Stimulated activated CD8-positive, alpha-beta memory T cell treated with anti-CD3 and anti-CD28 coated beads, Interleukin-7, amount 100 ng/mL, for 1 hour (primary cell): ENCODE measurements at places on chromosomes 11 and 22.

GRCh38 chr11:16278979-16279378, 77.4 kb downstream of the SOX6 start:
- DNase-seq: no peak

- DNase-seq: no peak
These were observed 14.5 kb upstream of the TPP1 start for GRCh38 chr11:6633422-6634408.

- DNase-seq: no peak
These were observed 34.1 kb downstream of the SNX19 start for GRCh38 chr11:130882138-130882551.

DNA sequence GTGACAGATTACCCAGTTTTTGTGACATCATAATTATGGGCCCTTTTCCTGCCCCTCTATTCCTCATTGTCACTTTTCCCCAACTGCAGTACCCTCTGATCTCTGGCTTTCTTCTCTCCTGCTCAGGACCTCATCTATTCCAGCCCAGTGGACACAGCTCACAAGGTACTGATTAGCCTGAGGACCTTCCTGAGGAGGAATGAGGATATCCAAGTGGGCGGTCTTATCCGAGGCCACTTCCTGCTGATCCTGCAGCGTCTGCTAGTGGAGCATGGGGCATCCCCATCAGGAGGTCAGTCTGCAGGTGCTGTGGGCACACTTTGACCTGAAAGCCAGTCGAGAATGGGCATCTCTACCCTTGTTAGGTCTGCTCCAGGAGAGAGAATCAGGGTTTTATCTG, 24.5 kb upstream of the CCDC134 start:
- DNase-seq: no peak

DNA sequence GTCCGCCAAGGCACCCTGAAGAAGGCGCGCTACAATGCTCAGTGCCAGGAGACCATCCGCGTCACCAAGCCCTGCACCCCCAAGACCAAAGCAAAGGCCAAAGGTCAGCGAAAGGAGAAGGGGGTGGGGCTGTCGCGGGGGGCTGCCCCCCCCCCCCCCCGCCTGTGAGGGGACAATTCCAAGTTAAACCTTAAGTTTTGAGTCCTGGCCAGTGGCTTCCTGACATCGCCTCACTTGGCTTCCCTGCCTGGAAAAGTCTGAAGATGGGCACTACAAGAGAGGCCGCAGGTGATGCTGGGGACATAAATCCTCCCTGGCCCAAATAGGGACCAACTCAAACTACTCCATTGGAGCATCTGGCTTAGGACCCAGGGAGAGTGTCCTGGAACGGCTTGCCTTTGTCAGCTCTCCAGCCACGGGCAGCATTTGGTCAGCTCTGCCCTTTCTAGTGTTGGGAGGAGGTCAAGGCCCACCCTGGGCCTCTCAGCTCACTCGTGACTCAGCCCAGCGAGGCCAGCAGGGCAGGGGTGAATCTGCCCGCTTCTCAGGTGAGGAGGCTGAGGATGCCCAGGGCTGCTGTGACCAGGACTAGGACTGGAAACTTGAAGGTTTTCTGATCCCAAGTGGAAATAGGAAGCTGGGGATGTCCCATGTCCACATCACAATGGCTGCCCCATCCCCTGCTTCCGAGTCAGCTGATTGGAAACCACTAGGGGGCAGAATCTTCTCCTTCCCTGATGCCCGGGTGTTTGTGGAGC, 1.4 kb downstream of the MDK start:
- no peak for DNase-seq

DNA sequence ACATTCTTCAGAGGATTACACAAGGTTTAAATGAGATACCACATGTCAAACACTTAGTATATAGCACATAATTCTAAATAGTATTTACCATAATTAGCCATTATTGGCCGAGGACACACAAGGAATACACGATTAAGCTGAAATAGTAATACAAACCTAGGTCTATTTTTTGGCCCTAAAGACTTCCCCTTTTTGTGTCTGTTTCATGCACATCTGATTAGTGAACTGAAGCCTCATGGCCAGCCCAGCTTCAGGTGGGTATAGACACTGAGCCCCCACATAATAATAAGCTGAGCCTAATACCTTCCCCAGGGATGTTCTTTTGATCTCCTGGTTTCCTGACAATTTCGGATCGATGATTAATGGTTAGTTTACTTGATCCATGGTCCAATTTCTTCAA, 2.1 kb downstream of the GLYATL1B start:
- no peak for DNase-seq

DNA sequence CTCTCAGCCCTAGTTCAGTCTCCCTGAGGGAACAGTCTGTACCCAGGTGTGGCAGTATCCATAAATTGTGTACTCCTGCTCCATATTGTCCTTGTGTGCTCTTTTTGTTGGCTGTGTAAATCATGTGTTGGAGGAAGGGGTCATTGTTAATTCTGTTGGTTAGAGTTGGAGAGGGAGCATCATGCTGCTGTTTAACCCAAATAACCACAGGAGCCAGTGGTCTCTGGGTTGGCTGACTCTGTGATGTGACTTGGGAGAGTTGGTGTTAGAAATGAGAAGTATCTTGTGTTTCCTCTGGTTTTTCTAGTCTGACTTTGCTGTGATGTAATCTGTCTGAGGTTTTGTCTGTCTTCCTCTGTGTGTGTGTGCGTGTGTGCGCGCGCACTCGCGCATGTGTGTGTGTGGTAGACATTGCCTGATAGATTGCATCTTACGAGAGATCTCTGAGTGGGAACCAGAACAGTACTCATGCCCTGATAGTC, 30.5 kb downstream of the CTNND1 start:
- peak; percentile 70 for DNase-seq

GRCh38 chr11:45060707-45061106, 85.7 kb upstream of the PRDM11 start:
- DNase-seq: no peak

- DNase-seq: no peak
These were observed 28.9 kb downstream of the CUL5 start for GRCh38 chr11:108037636-108038035.

DNA sequence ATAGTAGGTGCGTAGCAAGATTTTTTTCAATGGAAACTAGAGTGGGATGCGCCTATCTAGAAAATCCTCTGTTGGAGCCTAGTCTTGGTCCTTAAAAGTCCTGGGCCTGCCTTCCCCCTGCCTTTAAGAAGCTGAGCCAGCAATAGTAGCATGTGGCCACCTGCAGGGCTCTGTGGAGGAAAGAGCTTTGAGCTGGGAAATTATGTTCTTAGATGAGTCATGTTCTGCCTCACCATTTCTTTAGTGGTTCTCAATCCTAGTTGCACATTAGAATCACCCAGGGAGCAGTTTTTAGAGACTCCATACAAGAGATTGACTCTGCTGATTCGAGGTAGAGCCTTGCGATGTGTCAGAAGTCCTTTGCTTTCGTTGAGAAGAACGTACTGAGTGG, 133.5 kb downstream of the COMMD9 start:
- no peak for DNase-seq

- no peak for DNase-seq
These were observed 82.8 kb upstream of the SNX19 start for GRCh38 chr11:130999086-130999485.

- DNase-seq: no peak
These were observed 17.9 kb upstream of the EMID1 start for GRCh38 chr22:29187831-29188230.

DNA sequence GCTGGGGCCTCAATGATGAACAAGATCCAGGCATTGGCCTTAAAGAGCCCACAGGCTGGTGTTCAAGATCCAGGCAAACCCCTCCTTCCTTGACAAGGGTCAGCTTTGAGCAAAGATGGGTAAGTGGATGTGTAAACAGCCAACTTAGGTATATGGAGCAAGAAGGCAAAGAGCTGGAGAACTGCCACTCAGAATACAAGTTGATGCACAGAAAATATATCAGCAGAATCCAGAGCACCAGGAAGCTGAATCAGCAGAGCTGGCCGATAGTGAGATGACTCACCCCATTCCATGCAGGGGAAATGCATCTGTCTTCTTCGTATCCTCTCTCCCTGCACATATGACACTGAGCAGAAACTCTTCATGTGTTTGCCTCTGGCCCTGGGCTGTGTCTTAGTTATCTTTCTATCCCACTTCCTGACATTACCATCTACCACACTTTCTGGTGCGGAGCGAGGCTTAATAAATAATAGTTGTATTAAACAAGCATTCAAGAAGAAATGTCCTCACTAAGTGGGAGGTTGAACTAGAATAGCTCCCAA, 57.8 kb downstream of the ENDOD1 start:
- no peak for DNase-seq

GRCh38 chr11:21121991-21122390, 452.6 kb downstream of the NELL1 start:
- no peak for DNase-seq

DNA sequence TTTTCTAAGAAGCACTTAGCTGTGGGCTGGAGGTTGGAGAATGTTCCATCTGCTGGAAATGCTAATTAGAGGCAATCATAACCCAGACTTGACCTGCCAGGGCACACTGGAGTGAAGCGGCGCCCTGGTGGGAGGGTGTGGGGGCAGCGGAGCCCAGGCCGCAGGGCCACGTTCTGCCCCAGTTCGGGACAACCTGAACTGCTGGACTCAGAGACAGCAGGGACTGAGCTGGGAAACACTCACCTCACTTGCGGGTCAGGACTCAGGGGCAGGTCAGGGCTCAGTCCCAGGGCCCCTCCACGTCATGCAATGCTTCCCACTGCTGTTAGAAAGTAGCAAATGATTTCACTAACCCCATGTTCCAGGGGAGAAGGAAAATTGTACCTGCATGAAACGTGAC, 316.4 kb downstream of the NTM start:
- DNase-seq: no peak

GRCh38 chr11:32781721-32782120, 12.7 kb downstream of the CCDC73 start:
- DNase-seq: no peak

GRCh38 chr11:61683961-61684869, 4.0 kb downstream of the DAGLA start:
- DNase-seq: no peak

DNA sequence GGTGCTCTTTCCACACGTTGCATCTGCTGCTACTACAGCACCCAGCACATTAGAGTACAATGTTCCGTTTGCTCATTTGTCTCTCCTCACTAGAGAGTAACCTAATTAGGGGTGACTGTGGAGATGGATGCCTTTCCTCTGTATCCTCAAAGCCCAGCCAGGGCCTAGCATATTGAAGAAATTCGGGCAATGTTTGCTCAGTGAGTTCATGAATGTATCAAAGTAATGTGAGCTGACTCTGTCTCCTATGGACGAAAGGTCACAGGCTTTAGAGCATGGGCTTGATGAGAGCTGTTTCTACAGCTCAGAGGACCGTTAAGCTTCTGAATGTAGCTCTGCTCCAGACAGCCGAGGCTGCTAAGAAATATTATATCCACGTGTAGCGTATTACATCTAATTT, 67.5 kb downstream of the C11orf58 start:
- no peak for DNase-seq

GRCh38 chr11:112881461-112881860, 79.8 kb upstream of the NCAM1 start:
- no peak for DNase-seq

GRCh38 chr22:23446796-23447350, 133.2 kb downstream of the IGLL1 start:
- no peak for DNase-seq

DNA sequence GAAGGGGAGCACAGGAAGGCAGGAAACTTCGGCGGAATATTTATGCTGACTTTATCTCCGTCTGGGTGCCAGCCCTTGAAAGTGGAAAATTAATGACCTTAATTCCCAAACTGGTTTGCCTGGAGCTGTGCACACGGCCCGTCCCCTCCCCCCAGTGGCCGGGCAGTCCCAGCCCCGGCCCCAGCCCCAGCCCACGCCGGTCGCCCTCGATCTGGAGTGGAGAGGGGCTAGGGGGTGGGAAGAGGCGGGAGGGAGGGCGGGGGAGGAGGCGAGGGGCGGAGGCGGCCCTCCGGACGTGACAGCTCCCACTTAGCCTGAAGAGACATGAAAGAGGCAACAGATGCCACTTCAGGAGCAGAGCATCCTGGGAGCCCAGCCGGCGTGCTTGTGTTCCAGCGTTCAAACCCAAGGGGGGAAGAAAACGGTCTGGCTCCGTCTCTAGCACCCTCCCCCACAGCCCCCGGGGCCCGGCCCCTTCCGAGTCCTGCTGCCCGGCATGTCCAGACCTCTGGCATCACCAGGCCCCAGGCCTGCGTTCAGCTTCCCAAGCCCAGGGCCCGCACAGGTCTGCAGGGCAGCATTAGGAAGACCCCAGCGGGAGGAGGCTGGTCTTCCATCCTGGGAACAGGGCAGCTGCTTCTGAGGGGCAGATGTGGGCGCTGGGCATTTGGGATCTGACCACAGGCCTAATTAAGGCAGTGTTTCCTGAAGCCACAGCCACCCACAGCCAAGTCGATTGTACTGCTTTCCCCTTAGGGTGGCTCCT, 20.0 kb upstream of the LMO1 start:
- DNase-seq: no peak

- DNase-seq: no peak
These were observed 3.9 kb upstream of the PLA2G3 start for GRCh38 chr22:31144223-31144622.

DNA sequence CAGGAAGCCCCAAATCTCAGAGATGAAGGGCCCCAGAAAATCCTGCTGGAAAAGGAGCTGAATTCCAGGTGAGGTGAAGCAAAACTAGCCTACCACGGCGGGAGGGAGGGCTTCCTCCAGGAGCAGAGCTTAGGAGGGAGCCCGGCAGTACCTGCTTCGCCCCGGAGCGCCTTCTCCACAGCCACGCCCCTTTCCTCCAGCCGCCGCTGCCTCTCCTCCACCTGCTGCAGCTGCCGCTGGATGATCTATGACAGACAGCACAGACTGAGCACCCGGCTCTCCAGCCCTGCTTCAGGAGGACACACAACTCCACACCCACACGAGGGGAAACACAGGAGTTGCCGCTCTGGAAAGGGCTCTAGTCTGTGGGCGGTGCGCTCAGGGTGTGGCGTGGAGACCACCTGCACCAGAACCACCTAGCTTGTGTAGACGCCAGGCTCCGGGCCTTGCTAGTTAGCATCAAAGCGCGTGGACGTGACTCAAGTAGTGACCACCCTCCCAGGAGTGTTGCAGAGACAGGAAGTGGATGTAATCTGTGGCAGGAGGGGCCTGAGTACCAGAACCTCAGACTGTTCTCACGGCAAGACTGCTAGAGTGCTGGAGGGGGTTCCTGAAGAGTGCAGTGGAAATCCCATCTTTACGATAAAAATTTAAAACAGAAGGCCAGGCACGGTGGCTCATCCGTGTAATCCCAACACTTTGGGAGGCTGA, 34.6 kb upstream of the BID start:
- no peak for DNase-seq

GRCh38 chr22:19869497-19870152, 15.0 kb upstream of the GNB1L start:
- DNase-seq: no peak

- DNase-seq: no peak
These were observed 138.2 kb upstream of the MTMR2 start for GRCh38 chr11:96062134-96062533.

GRCh38 chr11:120208001-120208441, 2.8 kb upstream of the OAF start:
- DNase-seq: no peak

GRCh38 chr11:876545-876944, 33.9 kb downstream of the TSPAN4 start:
- DNase-seq: no peak

GRCh38 chr11:63917692-63918506, 935 bp upstream of the RCOR2 start:
- no peak for DNase-seq

GRCh38 chr11:12125609-12126149, 15.3 kb downstream of the MICAL2 start:
- DNase-seq: no peak
